Caco-2 (cell line): ENCODE measurements at places on chromosomes 7 and 10. TPM values are rescaled to one million over a fixed set of nuclear protein-coding genes. Genes with fewer than 3 reads are reported as not detected.
A peak's percentile ranks its signal among the peaks of the same experiment; 100 is the strongest.

DNA sequence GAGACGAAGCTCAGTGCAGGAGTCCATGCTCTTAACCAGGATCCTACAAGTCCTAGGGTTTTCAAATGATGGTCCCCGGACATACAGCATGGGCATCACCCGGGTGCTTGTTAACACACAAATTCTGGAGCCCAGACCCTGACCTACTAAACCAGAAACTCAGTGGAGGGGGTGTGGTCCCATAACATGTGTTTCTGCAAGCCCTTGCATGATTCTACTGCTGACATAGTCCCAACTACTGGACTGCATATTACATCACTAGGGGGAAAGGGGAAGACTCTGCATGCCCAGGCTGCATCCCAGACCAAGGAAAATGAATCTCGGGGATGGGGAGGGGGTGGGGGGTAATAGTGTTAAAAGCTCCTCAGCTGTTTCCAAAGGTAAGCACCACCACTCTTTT, 40.3 kb downstream of the GRB10 start:
- no peaks in the 10 kb centered on the region; the same call in 1 of the 2 replicates for H3K36me3 ChIP-seq
- no peak for DNase-seq
- no peak overlapping the region for H3K27ac ChIP-seq

GRCh38 chr7:79615871-79616640, 162.6 kb upstream of the MAGI2 start:
- no peak overlapping the region for H3K4me3 ChIP-seq
- H3K36me3 ChIP-seq, result no peaks in the 10 kb centered on the region
- no peak overlapping the region for H3K27ac ChIP-seq
- no peaks in the 10 kb centered on the region for H3K27me3 ChIP-seq

DNA sequence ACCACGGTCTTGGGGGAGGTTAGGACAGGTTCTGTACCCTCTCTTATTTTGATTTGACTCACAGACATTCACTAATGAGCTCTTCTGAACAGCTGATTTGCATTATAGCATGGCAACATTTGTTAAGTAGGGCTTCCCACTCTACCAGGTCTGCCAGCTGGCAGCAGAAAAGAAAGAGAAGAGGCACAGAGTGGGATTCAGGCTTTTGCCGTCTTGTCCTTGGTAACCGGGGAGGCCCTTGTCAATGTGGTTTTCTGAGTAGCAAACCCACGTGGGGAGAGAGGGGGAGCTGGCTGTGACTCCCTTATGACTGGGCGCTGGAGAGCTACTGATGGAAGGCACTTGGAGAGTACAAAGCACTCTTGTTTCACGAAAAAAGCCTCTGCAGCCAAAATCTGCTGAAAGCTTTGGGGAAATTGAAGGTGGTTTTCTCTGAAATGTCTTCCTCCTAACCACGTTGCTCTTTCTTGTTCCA, 355.3 kb upstream of the GALNT17 start:
- no peak for DNase-seq
- no peaks in the 10 kb centered on the region for H3K27me3 ChIP-seq
- H3K27ac ChIP-seq, result no peak overlapping the region
- H3K36me3 ChIP-seq, result peaks cover 5% of the 10 kb centered on the region; the same call in 1 of the 2 replicates

- DNase-seq, result peak; percentile 3
- H3K36me3 ChIP-seq, result no peaks in the 10 kb centered on the region
- no peaks in the 10 kb centered on the region; the same call in none of the 2 replicates for H3K27me3 ChIP-seq
- H3K27ac ChIP-seq, result no peak overlapping the region
- no peak overlapping the region for H3K4me3 ChIP-seq
Observed at GRCh38 chr7:21828841-21829240, 116.9 kb downstream of the CDCA7L start.

GRCh38 chr10:114284346-114285071, 45.5 kb downstream of the VWA2 start:
- H3K4me1 ChIP-seq, result no peaks in the 10 kb centered on the region
- no peaks in the 10 kb centered on the region for H3K36me3 ChIP-seq
- no peak overlapping the region for H3K4me3 ChIP-seq

- no peak overlapping the region for H3K27ac ChIP-seq
- no peak for DNase-seq
- H3K4me1 ChIP-seq, result no peaks in the 10 kb centered on the region
- peaks cover 1% of the 10 kb centered on the region; the same call in 1 of the 2 replicates for H3K27me3 ChIP-seq
- no peak overlapping the region for H3K4me3 ChIP-seq
Observed at GRCh38 chr10:104447331-104447730, 93.7 kb downstream of the CFAP58 start.

GRCh38 chr10:90363799-90364483, 493.9 kb downstream of the HTR7 start:
- no peaks in the 10 kb centered on the region for H3K36me3 ChIP-seq
- H3K27ac ChIP-seq, result no peak overlapping the region
- DNase-seq, result no peak
- no peaks in the 10 kb centered on the region for H3K27me3 ChIP-seq

DNA sequence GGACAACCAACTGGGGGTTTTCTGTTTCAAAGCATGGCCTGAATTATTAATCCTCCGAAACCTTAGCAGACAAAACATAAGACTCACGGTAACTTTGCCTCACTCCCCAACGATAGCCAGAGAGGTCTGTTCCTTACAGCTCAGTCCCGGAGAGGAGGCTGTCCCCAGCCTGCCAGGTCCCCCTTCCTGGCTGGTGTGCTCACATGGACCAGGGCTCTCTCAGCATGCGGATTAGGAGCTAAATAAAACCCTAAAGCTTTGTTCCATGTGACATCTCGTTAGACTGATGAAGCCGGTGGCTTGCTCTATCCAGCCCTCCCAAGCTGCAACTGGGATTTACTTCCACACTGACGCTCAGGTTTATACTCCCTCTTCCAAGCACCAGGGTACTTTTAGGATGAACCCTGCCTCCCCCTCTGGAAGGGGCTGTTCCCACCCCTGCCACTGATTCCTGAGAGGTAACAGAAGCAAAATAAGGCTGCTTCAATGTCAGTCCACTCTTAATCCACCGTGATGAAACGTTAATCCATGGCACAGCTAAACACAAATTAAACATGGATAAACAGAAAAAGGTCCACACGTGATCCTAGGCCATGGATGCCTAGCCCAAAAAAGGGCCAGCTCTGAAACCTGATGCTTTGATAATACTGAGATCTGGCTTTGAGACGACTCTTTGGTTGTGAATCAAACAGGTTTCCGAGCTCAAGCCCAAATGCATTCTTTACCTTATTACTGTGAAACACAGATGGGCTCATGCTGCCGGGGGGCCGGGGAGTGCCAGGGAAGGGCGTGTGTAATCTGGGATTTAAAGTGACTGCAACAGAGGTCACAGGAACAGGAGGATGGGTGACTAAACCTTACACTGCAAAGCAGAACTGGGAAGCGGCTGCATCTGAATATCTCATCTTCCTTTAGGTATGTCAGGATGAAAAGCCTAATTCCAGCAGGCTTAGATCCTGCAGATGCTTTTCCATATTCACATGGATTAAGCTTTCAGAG, 86.2 kb downstream of the ZRANB1 start:
- no peak overlapping the region for H3K27ac ChIP-seq
- peaks cover 6% of the 10 kb centered on the region; the same call in 1 of the 2 replicates for H3K4me1 ChIP-seq
- peaks cover 2% of the 10 kb centered on the region; the same call in 1 of the 2 replicates for H3K36me3 ChIP-seq
- no peak overlapping the region for H3K4me3 ChIP-seq
- DNase-seq, result no peak

DNA sequence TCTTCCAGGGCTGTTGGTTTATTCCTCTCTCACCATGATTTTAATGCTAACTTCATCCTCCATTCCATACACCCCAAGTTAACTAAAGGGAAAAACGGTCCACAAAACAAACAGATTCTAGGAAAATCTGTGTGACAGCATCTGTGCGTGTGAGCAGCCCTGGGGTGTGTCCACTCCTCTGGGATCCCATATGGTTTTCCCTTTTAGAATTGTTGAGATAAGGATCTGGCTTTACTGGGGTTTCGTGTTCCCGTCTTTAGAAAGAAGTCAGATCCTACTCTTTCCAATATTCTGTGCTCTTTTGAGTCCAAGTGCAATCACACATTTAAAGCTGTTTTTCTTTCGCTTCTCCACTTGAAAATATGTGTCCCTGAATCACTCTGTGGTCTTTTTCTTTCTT, 257.1 kb downstream of the KLF6 start:
- no peak for DNase-seq
- H3K27ac ChIP-seq, result no peak overlapping the region
- H3K4me3 ChIP-seq, result no peak overlapping the region
- H3K4me1 ChIP-seq, result 0 out of 2 replicates have a peak, but pooled peaks cover 4% of the 10 kb centered on the region
- no peaks in the 10 kb centered on the region for H3K36me3 ChIP-seq
- H3K27me3 ChIP-seq, result no peaks in the 10 kb centered on the region

- H3K4me1 ChIP-seq, result no peaks in the 10 kb centered on the region
- DNase-seq, result no peak
- no peaks in the 10 kb centered on the region for H3K36me3 ChIP-seq
Observed at GRCh38 chr7:30116771-30117170, 18.0 kb upstream of the MTURN start.

Gene RBP3
- total RNA-seq, result not detected in 2 replicates

- H3K27ac ChIP-seq, result peak overlapping the region; percentile 78
- DNase-seq, result peak; percentile 40
- H3K4me3 ChIP-seq, result no peak overlapping the region
- H3K36me3 ChIP-seq, result no peaks in the 10 kb centered on the region
Observed at GRCh38 chr7:130959743-130960207, 225.8 kb upstream of the KLF14 start.

DNA sequence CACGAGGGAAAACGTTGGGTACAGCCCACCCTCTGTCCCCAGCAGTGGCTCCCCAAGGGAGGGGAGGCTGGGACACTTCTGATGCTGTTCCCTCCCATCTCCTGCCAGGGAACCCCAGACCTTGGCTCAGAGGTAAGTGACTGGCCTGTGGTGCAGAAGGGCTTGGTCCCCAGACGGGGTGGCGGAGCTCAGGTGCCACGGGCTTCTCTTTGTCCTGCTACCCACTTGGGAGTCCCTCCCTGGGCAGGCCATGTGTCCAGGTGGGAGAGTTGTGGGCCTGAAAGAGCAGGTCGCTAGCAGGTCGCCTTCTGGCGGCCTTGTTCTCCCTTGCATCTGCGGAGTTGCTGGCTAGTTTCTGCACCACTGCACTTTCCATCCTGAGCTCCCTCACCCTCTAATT, 10.1 kb downstream of the ATP5MF start:
- H3K27ac ChIP-seq, result peak overlapping the region; percentile 48
- no peaks in the 10 kb centered on the region for H3K4me1 ChIP-seq
- DNase-seq, result no peak
- peaks cover 13% of the 10 kb centered on the region for H3K36me3 ChIP-seq

- DNase-seq, result no peak
- H3K27me3 ChIP-seq, result no peaks in the 10 kb centered on the region
- no peak overlapping the region for H3K27ac ChIP-seq
- H3K36me3 ChIP-seq, result no peaks in the 10 kb centered on the region
- no peak overlapping the region for H3K4me3 ChIP-seq
Observed at GRCh38 chr10:132977076-132977475, 34.7 kb upstream of the CFAP46 start.

- no peak overlapping the region for H3K4me3 ChIP-seq
- DNase-seq, result no peak
- H3K27me3 ChIP-seq, result no peaks in the 10 kb centered on the region
- peak overlapping the region; percentile 90 for H3K27ac ChIP-seq
- H3K4me1 ChIP-seq, result peaks cover 57% of the 10 kb centered on the region
Observed at GRCh38 chr10:119737039-119737663, 11.3 kb downstream of the INPP5F start.

DNA sequence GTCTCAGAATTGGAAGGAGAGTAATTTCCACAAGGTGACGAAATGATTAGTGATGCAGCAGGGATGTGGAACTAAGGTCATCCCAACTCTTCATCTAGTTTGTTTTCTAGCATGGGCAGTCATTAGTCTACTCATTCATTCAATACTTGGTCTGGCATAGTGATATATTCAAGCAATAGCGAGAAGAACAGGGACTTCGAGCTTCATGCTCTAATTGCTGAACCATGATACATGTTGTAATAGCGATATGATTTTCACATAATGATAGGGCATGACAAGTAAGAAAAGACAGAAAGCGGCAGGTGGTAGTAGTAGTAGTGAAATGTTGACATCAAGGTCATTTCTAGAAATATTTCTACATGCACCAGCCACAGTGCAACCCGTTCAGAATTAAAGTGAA, 652.1 kb downstream of the PHTF2 start:
- no peak for DNase-seq
- H3K27me3 ChIP-seq, result no peaks in the 10 kb centered on the region; the same call in 1 of the 2 replicates
- no peaks in the 10 kb centered on the region for H3K4me1 ChIP-seq
- no peaks in the 10 kb centered on the region for H3K36me3 ChIP-seq

GRCh38 chr7:129777195-129777844, 165.8 kb downstream of the NRF1 start:
- H3K4me1 ChIP-seq, result peaks cover 12% of the 10 kb centered on the region
- H3K27me3 ChIP-seq, result no peaks in the 10 kb centered on the region
- H3K36me3 ChIP-seq, result no peaks in the 10 kb centered on the region
- H3K27ac ChIP-seq, result no peak overlapping the region
- H3K4me3 ChIP-seq, result no peak overlapping the region
